ENCODE measurements at places on chromosomes 5 and 9.
A peak's percentile ranks its signal among the peaks of the same experiment; 100 is the strongest.

- no peak for DNase-seq
Observed at GRCh38 chr5:111548348-111548950, 36.1 kb upstream of the STARD4 start.

DNA sequence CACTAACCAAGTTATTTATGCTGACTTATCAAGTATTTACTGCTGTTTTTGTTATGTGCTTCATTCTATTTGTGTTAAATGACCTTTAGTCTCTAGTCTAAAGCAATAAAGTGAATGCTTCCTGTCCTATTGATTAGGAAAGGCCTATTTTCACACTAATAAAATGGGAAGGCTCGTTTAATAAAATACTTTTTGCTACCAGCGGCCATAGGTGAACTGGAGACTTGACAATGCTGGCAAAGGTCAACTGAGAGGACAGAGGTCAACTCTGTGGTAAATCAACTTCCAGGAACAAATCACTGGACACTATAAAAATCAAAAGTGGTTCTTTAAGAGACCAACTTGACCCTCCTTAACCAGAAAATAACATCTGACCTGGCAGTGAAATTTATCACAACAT, 634.3 kb downstream of the ISL1 start:
- DNase-seq = no peak

DNA sequence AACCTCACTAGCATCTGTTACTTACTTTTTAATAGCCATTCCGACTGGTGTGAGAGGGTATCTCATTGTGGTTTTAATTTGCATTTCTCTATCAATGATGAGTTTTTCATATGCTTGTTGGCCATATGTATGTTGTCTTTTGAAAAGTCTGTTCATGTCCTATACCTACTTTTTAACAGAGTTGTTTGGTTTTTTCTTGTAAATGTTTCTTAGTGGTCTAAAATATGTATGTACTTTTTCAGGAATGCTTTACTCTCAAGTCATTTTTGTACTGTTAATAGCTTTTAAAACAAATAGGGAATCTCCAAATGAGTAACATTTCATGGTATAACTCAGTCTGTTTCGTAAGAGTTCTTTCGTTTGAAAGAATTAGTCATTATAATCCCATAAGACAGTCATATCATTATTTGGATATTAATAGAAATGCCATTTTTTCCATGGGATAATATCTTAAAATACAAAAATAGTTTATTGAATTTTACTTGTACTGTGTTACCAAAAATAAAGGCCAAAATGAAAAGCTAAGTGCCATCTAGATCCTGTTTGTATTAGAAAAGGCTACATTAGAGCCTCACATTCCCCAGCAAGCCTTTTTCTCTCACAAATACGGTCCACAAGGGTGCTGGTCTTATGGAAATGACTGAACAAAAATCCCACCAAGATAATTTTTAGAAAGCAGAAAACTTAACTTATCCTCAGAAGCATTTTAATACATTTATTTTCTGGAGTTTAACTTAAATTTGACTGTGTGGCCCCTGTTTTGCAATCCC, 247.7 kb downstream of the PJA2 start:
- no peak for DNase-seq

DNA sequence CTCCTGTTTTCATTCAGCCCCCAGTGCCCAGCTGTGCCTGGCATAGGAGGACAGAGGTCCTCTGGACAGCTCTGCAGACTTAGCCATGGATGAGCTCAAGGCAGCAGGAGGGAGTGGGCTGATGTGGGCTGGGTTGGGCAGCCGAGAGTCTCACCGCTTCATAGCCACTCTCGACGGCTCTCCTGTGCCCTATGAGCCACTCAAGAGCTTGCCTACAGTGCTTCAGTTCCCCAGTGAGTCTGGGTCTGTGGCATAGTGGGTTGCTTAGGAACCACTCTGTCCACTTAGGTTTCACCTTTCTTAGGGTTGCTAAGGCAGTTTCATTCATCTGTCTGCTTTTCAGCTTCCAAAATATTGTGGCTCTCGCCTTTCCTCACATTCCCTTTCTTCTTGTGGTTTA, 296.8 kb downstream of the ICE1 start:
- no peak for DNase-seq

- peak; percentile 88 for DNase-seq
Observed at GRCh38 chr5:463952-464351, 21.0 kb downstream of the EXOC3 start.

GRCh38 chr5:1762883-1763547, 36.6 kb downstream of the MRPL36 start:
- no peak for DNase-seq

GRCh38 chr9:69028754-69029153, 6.8 kb upstream of the FXN start:
- peak; percentile 37 for DNase-seq

GRCh38 chr9:37302277-37302676, 120.2 kb upstream of the GRHPR start:
- DNase-seq = no peak

DNA sequence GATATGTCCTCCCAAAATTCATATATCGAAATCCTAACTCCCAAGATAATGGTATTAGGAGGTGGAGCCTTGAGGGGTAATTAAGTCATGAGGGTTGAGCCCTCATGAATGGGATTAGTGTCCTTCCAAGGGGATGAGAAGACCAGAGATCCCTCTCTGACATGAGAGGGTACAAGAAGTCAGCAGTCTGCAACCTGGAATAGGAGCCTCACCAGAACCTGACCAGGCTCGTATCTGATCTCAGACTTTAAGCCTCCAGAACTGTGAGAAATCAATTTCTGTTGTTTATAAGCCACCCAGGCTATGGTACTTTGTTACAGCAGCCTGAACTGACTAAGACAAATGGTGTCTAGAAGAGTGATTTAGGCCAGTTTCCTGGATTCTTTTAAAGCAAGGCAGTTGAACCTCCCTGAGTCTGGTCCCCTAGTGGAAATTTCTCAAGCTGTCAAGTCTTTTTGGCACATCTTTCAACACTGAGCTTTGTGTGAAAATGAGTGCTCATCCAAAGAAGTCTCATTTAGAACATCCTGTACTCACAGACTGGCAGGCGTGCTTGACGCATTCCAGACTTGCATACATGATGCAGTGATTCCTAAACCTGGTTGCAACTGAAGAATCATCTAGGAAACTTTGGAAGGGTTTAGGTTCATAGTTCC, 254.8 kb upstream of the PPP1R2B start:
- no peak for DNase-seq

GRCh38 chr9:110058304-110058953, 149.5 kb downstream of the C9orf152 start:
- DNase-seq = peak; percentile 41

DNA sequence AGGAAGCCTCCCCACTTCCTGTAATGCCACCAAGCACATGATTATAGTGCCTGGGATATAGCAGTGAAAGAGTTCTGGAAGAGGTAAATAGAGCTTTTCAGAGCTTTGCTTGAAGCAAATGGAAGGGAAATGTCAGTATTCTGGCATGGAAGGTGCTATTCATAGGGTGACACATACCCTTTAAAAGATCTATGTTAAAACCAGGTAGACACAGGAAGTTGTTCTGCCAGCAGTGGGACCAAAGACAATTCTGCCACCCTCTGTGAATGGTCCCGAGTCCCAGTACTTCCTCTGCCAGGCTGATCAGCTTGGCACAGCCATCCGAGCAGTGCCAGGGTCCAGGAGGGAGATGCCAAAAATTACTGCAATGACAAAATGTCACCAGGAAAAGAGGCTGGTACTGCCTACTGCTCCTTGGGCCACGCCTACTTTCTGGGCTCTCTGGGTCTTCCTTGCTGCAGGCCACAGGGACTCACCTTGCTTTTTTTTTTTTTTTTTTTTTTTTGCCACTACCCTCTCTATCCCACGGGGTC, 26.7 kb downstream of the GARNL3 start:
- no peak for DNase-seq

GRCh38 chr5:169719360-169720314, 82.6 kb downstream of the DOCK2 start:
- no peak for DNase-seq

DNA sequence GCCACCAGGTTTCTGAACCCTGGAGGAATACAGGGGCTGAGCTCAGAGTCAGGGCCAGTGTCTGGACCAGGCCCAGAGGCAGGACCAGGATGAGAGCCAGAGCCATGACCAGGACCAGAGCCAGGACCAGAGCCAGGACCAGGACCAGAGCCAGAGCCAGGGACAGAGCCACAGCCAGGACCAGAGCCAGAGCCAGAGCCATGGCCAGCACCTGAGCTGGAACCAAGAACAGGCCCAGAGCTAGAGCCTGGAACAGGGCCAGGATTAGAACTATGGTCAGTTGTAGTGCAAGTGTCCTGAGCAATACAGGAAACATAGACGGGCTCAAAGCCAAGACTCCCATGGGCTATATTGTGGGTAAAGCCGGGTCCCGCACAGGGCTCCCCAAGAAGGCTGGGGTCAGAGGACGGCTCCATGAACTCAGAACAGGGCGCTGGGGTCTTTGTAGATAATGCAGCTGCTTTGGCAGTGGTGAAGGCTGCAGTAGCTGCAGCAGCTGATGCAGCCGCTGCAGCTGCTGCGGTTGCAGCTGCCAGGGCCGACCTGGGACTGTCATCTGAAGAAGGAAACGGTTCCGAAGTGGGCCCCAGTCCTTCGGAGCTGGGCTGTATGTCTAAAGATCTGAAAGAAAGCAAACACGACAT, 559 bp downstream of the SPAG8 start:
- no peak for DNase-seq

DNA sequence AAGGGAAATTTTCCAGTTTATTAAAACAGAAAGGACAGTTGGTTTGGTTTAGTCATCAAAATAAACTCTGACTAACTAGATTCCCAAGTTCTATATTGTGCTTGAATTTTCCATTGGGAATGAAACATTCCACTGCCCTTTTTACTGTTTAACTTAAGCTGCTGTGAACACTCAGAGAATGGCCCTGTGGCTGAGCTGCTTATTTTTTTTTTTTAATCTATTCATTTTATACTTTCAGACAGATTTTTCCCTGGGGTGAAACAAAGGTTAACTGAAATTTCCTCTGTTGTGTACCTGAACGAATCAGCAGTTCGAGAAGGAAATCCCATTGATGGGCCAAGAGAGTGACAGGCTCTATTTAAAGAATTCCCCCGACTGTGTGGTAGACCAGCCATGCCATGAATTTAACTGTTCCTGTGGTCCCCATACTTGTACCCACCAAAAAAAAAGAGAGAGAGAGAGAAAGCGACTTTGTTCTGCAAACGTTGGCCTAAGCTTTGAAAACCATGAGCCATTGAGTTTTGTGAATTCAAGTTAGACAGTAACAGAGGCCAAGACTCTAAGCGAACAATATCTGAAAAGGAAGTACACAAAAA, 138.7 kb upstream of the GRHPR start:
- no peak for DNase-seq

DNA sequence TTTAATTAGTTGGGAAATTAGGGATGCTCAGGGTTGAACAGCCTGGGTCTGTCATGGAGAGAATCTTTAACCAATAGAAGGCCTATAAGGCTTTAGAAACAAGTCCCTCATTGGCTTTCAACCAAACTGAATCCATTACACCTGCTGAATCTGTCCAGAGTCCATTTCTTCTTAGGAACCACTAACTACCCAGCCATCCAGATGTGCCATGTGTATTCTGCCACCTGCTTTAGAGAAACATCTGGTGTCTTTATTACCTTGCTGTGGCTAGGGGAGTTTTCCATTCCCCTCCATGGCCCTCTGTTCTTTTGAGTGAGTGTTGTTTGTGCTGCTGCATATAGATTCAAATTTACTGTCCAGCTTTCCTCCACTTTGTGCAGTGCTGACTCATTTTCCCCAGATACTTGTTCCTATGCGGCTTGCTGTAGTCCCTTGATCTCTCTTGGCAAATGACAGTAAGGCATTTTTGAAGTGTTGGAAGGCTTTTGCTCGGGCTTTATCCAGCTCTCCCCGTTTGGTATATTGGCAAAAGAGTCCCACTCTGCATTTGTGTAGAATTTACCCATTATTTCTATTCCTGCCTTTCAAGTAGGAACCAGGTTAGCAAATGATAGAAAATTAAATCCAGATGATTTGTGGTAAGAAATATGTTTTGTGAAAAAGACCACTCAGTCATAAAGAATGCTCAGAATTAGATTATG, 54.6 kb downstream of the NLN start:
- DNase-seq = no peak

DNA sequence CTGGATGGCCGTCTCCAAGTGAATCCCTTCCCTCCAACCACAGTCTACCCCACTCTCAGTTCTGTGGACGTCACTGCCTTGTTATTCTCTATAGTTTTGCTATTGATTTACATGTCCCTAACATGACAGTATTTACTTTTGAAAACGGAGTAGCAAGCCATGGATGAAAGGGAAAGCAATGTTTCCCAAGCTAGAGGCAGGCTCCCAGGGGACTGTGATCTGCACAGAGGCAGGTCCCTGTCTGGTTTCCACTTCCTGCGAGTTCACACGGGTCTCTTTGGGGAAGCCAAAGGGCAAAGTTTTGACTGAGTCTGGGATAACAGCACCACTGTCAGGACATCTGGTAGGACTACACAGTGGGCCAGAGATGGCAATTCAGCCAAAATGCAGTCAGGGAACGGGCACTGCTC, 12.7 kb downstream of the C9orf153 start:
- DNase-seq = no peak

DNA sequence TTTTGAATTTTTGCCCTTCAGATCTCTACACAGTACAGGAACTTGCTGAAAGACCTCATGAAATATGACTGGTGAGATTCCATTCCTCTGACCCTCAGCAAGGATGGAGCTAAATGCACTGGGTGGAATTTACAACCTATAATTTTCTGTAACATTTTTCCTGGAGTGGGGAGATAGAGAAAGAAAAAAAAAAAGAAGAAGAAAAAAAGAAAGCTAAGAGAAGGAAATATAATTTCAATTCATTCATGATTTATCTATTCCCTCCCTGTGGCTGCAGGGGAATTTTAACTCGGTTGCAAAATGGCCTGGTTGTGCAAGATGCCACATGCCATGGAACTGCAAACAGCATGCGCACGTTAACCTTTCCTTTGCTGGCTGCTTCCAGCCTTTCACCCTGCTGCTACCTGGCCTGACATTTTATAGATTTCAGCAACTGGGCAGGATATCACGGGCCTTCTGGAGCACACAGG, 155.4 kb downstream of the FSTL4 start:
- DNase-seq = no peak
